Heart left ventricle (tissue), 16 donors: ENCODE measurements at places on chromosomes 13 and 19. TPM values are rescaled to one million over a fixed set of nuclear protein-coding genes. Genes with fewer than 3 reads are reported as not detected.

PRR12 gene
- polyA plus RNA-seq: 13.6 TPM

GPR18 gene
- 0.04 TPM for polyA plus RNA-seq

FAM216B gene
- polyA plus RNA-seq: 0.38 TPM

ZNF223 gene
- 4.5 TPM for polyA plus RNA-seq

DAPK3 gene
- polyA plus RNA-seq: 160 TPM

KLK14 gene
- polyA plus RNA-seq: 0.17 TPM

ZNF490 gene
- 0.91 TPM for polyA plus RNA-seq

CGB1 gene
- not detected for polyA plus RNA-seq

NUFIP1 gene
- 2.4 TPM for polyA plus RNA-seq

DNA sequence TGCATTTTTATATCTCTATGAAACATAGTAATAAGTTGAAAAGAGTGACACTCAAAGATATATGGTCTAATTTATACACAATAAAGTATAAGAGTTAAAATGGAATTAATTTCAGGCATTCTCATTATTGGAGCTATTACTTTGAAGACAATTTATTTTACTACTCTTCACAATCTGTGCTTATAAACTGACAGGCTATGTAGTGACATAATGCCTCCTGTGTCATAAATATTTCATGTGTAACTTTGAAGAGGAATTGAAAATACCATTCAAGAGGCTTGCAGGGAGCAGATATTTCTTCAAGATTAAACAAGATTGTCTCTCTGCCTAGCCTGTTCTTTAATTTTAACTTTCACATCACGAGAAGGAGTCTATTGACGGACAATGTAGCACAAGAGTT is 1881.5 kb upstream of the PCDH20 start:
- DNase-seq: no peak

DNA sequence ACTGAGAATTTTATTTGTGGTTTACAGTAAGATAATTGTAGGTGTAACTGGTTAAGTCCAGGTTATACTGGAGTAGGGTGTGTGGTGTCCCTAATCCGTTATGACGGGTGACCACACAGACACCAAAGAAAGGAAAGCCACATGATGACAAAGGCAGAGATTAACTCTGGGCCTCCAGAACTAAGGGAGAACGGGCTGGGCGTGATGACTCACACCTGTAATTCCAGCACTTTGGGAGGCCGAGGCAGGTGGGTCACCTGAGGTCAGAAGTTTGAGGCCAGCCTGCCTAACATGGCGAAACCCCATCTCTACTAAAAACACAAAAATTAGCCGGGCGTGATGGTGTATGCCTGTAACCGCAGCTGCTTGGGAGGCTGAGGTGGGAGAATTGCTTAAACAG is 10.2 kb upstream of the FUT2 start:
- DNase-seq: no peak

- no peak for DNase-seq
These were observed 775.0 kb downstream of the PCDH17 start for GRCh38 chr13:58406545-58406944.

DNA sequence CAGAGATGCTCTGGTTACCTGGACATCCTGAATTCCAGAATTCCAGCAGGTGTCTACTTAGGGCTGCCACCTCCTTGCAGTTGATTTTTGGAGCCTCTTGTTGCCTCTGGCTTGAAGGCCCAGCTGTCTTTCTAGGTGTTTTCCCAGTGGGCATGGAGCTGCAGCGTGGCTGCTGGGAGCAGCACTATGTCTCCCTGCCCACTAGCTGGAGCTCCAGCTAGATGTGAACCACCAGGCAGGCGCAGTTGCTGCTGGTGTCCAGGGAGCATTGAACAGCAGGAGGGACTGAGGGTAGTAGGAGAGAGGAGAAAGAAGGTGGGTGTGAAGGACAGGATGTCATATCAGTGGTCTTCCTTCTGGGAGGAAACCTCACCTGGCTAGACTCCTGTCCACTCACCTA is 9.9 kb upstream of the SELENOW start:
- no peak for DNase-seq

DNA sequence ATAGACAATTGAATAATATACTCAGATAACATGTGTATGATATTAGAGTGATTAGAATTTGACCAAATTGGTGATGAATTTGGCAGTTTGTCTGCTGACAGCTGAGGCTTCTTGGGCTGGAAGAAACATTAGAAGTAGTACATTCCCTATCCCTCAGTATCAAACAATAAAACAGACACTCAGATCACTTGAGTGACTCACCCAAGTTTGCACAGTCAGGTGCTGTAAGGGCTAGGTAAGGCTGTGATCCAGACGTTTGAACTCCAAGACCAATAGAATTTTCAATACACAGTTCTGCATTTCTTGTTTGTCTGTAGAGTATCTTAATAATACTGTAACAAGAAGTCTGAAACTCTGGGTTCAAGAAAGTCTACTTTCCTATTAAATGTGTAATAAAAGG is 223.5 kb downstream of the POSTN start:
- no peak for DNase-seq

GRCh38 chr19:2282862-2283237 is 875 bp upstream of the PEAK3 start:
- DNase-seq: no peak
